ENCODE measurements at places on chromosomes 12 and 14.

DNA sequence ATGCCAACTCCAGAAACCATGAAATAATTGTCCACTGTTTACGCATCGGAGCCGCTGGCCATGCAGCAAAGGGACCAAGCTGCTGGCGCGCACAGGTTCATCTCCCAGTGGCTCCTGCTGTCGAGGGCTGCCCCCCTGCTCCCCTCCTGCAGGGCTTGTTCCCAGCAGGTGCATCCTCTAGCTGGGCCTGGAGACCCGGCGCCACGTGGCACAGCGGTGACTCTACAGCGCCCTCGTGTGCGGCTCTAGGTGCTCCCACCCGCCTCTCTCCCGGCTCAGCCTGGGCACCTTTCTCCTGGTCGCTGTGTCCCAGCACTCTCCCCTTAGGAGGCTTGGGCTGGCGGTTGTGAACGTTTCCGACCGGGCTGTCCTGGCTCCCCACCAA lies 37.5 kb upstream of the INF2 start:
- no peak overlapping the region for H3K4me3 ChIP-seq
- peaks cover 8% of the 10 kb centered on the region for H3K27me3 ChIP-seq
- DNase-seq: no peak
- no peaks in the 10 kb centered on the region for H3K36me3 ChIP-seq

DNA sequence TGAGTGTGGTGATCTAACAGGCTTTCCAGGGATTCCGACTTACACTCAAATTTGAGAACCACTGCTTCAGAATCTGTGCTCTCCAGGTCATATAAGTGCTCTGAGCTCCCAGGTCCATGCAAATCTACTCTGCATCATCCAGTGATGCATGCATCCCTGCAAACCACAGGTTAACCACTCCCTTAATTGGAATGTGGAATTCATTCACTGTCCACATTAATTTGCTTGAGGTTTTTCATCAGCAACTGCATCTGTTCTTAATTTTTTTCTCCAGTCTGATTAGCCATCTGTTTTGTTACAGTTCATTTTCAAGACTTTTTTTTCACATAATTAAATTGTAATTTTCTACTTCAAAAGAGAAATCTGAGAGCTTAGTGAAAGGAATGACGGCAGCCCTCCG lies 43.4 kb upstream of the RIN3 start:
- no peak overlapping the region for H3K4me3 ChIP-seq
- peaks cover 8% of the 10 kb centered on the region for H3K4me1 ChIP-seq

- no peaks in the 10 kb centered on the region for H3K27me3 ChIP-seq
- peak overlapping the region; percentile 98 for H3K4me3 ChIP-seq
- H3K27ac ChIP-seq: peak overlapping the region; percentile 93
- DNase-seq: no peak
- peaks cover 14% of the 10 kb centered on the region for H3K4me1 ChIP-seq
These were observed 1.1 kb downstream of the NOC4L start for GRCh38 chr12:132145334-132145733.

DNA sequence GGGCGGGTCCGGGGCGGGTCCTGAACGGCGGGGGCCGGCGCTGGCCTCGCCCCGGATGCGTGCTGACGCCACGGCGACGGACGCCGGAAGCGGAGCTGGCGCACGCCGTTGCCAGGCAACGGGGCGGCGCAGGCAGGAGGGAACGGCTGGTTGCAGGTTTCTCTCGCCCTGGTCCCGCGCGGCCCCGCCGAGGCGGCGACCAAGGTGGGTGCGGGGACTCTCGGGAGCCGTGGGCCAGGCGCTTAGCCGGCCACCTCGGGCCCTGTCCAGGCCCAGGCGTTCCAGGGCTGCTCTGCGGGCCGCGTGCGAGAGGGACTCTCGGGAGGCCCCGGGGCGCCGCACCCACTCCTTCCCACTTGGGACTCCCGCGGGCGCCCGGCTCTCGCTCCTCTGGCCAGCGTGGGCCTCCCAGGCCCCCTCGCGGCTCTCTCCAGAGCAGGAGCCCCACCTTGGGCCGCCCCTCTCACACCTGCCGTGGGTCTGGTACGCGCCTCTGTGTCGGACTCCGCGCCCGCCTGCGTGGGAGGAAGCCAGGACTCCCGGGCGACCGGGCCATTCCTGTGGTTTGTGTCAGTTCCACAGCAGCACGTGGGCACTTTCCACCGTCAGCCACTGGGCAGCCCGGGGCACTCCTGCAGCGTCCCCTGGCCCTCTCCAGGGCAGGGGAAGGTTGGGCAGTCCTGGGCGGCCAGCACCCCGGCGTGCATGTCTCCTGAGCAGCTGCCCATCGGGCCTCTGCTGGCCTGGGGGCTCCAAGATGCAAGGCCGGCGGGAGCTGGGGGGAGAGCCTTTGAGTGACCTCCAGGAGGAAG lies at the start of gene CLBA1:
CLBA1 (plus strand) TSS at position 114 of the 812 bp plus-strand sequence; CDS start at position 758, 644 bp downstream.
- DNase-seq: peak; percentile 84
- H3K4me3 ChIP-seq: peak within 1 kb of the TSS; percentile 80
- H3K4me1 ChIP-seq: peaks cover 11% of the 10 kb centered on the region
- no peaks in the 10 kb centered on the region for H3K36me3 ChIP-seq
- H3K27me3 ChIP-seq: no peaks in the 10 kb centered on the region

GRCh38 chr12:6085841-6086240 lies 38.6 kb downstream of the VWF start:
- peaks cover 5% of the 10 kb centered on the region for H3K27me3 ChIP-seq
- H3K27ac ChIP-seq: no peak overlapping the region
- H3K4me1 ChIP-seq: peaks cover 6% of the 10 kb centered on the region
- no peak overlapping the region for H3K4me3 ChIP-seq
- no peaks in the 10 kb centered on the region for H3K36me3 ChIP-seq

GRCh38 chr12:125110641-125111360 lies 45.6 kb downstream of the AACS start:
- no peak for DNase-seq
- no peak overlapping the region for H3K27ac ChIP-seq
- no peaks in the 10 kb centered on the region for H3K4me1 ChIP-seq
- no peak overlapping the region for H3K4me3 ChIP-seq
- peaks cover 41% of the 10 kb centered on the region for H3K36me3 ChIP-seq

DNA sequence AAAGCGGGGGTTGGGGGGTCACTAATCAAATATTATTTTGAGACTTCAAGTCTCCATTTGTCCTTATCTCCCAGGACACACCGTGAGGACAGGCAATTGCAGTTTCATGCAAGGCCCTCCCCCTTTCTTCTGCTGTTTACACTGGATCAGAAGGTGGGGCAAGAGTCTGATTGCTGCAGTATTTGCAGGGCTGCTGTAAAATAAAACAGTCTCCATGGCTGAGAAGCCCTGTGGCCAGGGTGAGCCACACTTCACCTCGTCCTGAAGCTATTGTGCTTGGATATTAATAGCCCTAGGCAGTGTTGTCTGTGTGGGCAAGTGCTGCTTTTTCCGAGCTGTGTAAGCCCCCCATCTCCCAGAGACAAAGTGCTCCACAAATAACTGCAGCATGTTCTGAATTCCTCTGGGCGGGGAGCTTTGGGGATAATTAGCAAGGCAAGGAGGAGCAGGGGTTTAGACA lies 187.4 kb upstream of the NTF3 start:
- H3K4me3 ChIP-seq: no peak overlapping the region
- no peaks in the 10 kb centered on the region for H3K4me1 ChIP-seq
- H3K36me3 ChIP-seq: no peaks in the 10 kb centered on the region
- no peak overlapping the region for H3K27ac ChIP-seq

- peaks cover 3% of the 10 kb centered on the region for H3K36me3 ChIP-seq
- no peak overlapping the region for H3K4me3 ChIP-seq
- no peaks in the 10 kb centered on the region for H3K27me3 ChIP-seq
- no peaks in the 10 kb centered on the region for H3K4me1 ChIP-seq
- DNase-seq: peak; percentile 2
- no peak overlapping the region for H3K27ac ChIP-seq
These were observed 173.8 kb upstream of the MIS18BP1 start for GRCh38 chr14:45426685-45427282.

DNA sequence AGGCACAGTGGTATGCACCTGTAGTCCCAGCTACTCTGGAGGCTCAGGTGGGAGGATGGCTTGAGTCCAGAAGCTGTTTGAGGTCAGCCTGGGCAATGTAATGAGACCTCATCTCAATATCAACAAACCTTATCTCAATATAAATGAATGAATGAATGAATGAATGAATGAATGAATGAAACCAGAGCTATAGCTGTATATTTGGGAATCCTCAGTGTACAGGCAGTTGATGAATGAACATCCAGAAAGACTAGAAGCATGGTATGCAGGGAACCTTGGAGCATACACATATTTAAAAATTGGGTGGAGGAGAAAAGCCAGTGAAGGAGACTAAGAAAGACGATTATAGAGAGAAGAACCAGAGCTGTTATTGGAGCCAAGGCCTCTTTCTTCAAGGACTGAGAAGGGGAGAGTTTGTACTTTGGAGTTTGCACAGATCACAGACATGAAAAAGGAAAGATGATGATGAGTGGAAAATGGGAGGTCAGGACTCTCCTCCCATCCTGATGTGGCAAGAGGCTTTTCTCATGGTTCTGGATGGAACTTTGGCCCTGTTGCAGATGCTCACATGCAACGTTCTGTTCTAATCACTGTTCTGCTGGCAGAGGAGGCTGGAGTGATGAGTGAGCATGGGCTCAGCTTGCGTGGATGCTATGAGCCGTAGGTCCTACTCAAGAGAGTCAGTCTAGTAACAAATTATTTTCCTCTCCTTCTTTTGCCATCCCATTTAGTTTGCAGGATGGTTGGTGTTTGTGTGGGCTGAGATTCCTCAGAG lies 114.4 kb downstream of the PRKCH start:
- peaks cover 2% of the 10 kb centered on the region for H3K36me3 ChIP-seq
- H3K4me1 ChIP-seq: peaks cover 52% of the 10 kb centered on the region
- DNase-seq: no peak

- H3K27ac ChIP-seq: peak overlapping the region; percentile 38
- no peaks in the 10 kb centered on the region for H3K27me3 ChIP-seq
- H3K4me1 ChIP-seq: peaks cover 39% of the 10 kb centered on the region
These were observed 36.8 kb upstream of the NINJ2 start for GRCh38 chr12:700016-700415.

DNA sequence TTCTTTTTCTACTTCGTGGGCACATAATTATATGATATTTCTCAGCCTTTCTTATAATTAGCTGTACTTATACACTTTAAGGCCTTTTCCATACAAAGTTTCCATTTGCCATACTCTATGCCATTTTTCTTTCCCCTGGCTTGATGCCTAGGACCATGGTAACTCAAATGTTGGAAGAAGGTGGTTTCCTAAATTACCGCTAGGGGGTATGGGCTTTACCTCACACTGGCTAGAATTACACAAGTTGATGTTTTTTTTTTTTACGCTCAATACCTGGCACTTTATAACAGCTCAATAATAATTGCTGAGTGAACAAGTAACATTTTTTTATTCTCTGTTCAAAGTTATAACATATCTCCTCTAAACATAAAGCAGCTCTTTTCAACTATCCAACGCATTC lies 306.8 kb upstream of the LRFN5 start:
- no peak for DNase-seq
- H3K27me3 ChIP-seq: no peaks in the 10 kb centered on the region
- no peaks in the 10 kb centered on the region for H3K4me1 ChIP-seq

DNA sequence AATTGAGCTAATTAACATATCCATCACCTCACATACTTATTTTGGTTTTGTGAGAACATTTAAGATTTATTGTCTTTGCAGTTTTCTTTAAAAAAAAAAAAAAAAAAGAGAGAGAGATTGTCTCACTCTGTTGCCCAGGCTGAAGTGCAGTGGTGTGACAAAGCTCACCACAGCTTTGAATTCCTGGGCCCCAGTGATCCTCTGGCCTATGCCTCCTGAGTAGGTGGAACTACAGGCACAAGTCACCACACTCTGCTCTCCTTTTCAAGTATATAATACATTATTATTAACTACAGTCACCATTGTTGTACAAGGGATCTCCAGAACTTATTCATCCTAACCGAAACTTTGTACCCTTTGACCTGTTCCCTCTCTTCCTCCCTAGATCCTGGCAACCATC lies 64.0 kb downstream of the NUMB start:
- H3K4me3 ChIP-seq: no peak overlapping the region
- no peak overlapping the region for H3K27ac ChIP-seq
- no peaks in the 10 kb centered on the region for H3K36me3 ChIP-seq
- H3K27me3 ChIP-seq: no peaks in the 10 kb centered on the region
- H3K4me1 ChIP-seq: peaks cover 26% of the 10 kb centered on the region

DNA sequence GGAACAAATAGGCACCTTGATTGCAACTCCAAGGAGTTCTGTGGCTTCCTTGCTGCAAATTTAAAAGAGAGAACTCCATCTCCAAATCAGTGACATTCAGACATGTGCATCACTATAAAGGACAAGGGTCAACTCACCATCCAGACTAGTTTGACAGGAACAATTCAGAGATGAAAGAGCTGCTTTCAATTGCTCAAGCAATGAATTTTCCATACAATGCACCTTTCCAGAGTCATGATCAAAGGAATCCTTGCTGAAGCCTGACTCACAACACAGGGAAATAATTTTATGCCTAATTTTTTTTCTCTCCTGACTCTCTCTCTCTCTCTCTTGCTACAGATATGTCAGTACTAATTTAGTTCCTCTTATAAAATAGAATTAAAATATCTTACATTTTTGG lies 380.5 kb upstream of the GARIN6 start:
- DNase-seq: no peak
- H3K27me3 ChIP-seq: no peaks in the 10 kb centered on the region
- H3K4me1 ChIP-seq: no peaks in the 10 kb centered on the region
- H3K36me3 ChIP-seq: no peaks in the 10 kb centered on the region
- H3K4me3 ChIP-seq: no peak overlapping the region

DNA sequence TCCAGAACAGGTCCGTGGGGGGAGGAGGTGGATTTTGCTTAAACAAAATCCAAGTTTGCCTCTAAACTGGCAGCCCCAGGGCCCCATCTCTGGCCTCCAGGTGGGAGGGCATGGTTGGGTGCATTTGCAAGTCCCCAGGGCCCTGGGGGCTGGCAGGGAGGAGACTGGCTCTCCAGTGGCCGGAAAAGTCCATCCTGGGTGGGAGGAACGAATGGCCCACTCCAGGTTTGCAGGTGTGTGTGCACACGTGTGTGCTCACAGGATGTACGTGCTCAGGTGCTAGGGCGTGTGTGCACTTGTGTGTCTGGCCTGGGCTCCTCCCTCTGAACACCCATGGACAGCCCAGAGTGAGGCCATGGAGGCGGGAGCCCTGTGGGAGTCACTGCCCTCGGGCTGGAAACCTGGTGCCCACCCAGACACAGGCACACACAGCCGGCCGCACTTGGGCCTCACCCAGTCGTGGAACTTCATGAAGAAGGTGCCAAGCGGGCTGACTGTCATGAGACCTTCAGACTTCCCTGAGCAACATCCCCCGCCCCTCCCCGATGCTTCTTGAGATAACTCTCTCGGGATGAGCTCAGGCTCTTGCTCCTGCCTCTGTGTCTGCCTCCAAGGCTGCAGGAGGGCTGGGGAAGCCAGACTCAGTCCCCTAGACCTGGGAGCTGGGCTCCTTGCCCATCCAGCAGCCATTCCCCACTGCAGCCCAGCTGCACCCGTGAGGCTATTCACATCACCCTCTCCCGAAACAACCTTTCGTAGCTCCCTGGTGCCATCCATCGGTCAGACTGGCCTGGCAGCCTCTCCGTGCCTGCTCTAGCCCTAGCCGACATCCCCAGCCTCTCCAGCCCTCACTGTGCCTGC lies 9.4 kb downstream of the AHNAK2 start:
- no peaks in the 10 kb centered on the region for H3K4me1 ChIP-seq
- no peak for DNase-seq
- H3K27ac ChIP-seq: no peak overlapping the region
- no peaks in the 10 kb centered on the region for H3K36me3 ChIP-seq
- H3K4me3 ChIP-seq: no peak overlapping the region
- peaks cover 19% of the 10 kb centered on the region for H3K27me3 ChIP-seq

GRCh38 chr12:94761559-94761958 lies 111.2 kb upstream of the TMCC3 start:
- no peaks in the 10 kb centered on the region for H3K27me3 ChIP-seq
- H3K27ac ChIP-seq: no peak overlapping the region
- no peak for DNase-seq
- H3K4me1 ChIP-seq: peaks cover 2% of the 10 kb centered on the region
- H3K4me3 ChIP-seq: no peak overlapping the region
- no peaks in the 10 kb centered on the region for H3K36me3 ChIP-seq

- H3K27me3 ChIP-seq: no peaks in the 10 kb centered on the region
- no peak for DNase-seq
- no peak overlapping the region for H3K27ac ChIP-seq
These were observed 8.3 kb upstream of the GOLGA5 start for GRCh38 chr14:92785667-92786426.

Measured in naive thymus-derived CD8-positive, alpha-beta T cell (primary cell).